ENCODE measurements at places on chromosomes 1 and 21.

DNA sequence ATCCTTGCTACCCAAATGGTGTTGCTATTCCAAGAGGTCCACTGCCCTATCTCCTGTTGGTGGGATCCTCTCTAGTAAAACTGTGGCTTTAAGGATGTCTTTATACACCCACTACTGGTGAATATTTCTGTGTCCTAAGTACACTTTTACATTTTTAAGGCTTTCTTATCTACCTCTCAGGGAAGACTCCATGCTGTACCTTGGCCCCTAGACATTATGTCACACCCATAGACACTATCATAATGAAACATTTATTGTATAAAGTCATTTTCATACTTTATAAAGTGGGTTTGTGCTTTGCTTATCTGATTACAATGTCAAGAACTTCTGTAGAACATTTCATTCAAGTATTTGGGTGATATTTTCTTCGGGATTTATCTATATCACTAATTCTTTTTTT, 270.3 kb upstream of the SNX7 start:
- no peak for DNase-seq

GRCh38 chr1:32255072-32256071, 4.3 kb downstream of the LCK start:
- no peak for DNase-seq

- no peak for DNase-seq
These were observed 138.3 kb upstream of the LMO4 start for GRCh38 chr1:87190402-87190801.

GRCh38 chr1:244010703-244011123, 40.4 kb upstream of the ZBTB18 start:
- DNase-seq: no peak

- DNase-seq: no peak
These were observed 940 bp downstream of the SRRM1 start for GRCh38 chr1:24644100-24644384.

DNA sequence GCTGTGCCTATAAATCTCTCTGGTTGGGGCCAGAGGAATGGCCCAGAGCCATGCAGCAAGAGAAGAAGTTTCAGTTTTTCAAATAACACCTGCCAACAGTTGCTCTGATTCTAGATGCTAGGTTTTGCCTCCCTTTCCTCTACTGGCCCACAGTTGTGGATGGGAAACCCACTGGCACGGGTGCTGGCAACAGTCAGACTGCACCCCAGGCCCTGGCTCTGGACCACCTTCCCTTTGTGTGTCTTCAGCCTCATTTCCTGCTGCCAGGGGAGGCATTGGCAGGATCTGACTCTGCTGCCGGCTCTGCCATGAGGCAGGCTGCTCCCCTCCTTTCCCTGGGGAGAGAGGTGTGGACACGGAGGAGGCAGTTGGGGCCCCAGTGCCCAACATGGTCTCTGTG, 142.0 kb downstream of the IGSF21 start:
- DNase-seq: no peak

DNA sequence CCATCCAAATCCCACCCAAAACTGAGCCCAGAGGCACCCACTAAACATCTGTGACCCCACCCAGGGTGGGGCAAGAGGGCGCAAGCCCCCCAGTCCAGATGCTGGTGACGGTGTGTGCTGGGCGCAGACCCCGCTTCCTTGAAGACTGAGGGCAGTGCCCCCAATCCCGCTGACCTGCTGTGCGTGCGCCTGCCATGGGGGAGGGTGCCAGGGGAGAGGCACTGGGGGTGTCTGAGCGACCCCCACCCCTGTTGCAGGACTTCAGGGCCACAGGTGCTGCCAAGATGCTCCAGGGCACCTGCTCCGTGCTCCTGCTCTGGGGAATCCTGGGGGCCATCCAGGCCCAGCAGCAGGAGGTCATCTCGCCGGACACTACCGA, 13.3 kb downstream of the COL6A2 start:
- no peak for DNase-seq

- DNase-seq: no peak
These were observed 442.4 kb downstream of the LTN1 start for GRCh38 chr21:28550057-28550825.

DNA sequence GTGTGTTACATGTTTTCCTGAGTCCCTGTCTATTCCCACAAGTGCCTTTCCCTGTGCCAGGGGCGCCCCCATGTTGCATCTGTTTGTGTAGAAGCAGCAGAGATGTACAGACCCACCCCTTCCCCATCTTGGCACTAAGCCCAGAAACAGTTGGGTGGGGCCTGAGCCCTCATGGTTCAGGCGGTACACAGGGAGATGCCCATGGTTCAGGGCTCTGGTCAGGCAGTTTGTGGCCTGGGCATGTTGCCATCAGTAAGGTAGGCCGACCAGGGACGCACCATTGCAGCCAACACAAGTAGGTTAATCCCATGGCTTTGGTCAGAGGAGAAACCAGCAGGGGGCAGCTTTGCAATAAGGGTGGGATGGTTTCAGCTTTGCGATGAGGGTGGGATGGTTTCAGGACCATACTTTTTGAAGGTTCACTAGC, 914 bp upstream of the ADGRB2 start:
- DNase-seq: no peak

GRCh38 chr1:21154717-21155116, 22.0 kb downstream of the EIF4G3 start:
- no peak for DNase-seq

DNA sequence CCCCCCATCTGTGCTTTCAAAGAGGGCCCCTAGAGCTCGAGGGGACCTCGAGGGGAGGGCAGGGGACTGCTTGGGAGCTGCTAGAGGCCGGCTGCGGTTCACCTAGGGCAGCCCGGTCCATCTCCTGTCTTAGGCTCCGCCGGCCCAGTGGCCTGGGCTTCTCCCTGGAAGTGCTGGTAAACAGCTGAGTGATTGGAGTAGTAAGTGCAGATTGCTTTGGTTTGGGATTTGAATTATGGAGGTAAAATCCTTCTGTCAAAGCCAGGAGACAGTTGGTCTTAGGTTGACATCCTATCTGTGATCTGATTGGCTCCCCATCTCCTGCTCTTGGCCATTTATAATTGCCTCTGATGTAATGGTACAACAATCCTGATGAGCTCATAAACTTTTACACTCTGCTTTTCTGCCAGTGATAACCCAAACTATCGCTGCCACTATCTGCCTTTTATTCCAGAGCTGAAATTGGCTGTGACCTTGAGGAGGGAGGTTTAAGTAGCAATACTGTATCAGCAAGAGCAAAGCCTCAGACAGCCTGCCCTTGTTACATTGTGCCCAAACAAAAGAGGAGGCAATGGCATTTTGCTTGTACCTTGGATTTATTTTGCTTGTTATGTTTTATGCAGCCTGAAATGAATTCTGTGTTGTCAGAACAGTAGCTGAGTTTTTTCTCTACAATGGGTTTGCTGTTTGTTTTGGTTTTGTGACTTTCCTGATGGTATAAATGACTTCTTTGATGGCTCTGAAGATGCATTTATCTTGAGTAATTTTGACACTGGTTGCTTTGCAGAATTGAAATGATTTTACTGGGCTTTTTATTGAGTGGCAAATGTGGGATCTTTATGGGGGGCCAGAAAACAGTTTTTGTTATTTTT, 2.4 kb downstream of the ARID1A start:
- DNase-seq: peak; percentile 43
